Bronchus fibroblast of lung (primary cell): ENCODE measurements at places on chromosomes 11 and 22. TPM values are rescaled to one million over a fixed set of nuclear protein-coding genes. Genes with fewer than 3 reads are reported as not detected.

The TMPRSS4 gene
- total RNA-seq: not detected in 2 replicates

The RAD9A gene
- total RNA-seq: 8.6 and 9.6 TPM in 2 replicates

The IMMP1L gene
- 7.2 and 11.1 TPM in 2 replicates for total RNA-seq

The MTFP1 gene
- total RNA-seq: 27.1 and 27.5 TPM in 2 replicates

The C22orf39 gene
- 36.0 and 40.0 TPM in 2 replicates for total RNA-seq

The MAFF gene
- total RNA-seq: 15.0 and 16.1 TPM in 2 replicates

The SOX10 gene
- not detected in 2 replicates for total RNA-seq

The MADD gene
- total RNA-seq: 13.3 and 16.6 TPM in 2 replicates

The TUG1 gene
- total RNA-seq: 23.6 and 23.7 TPM in 2 replicates

The OR52E8 gene
- total RNA-seq: not detected in 2 replicates

The SLC6A5 gene
- not detected in 2 replicates for total RNA-seq

The LBHD1 gene
- 4.9 and 9.1 TPM in 2 replicates for total RNA-seq

The NLRX1 gene
- 13.5 and 15.1 TPM in 2 replicates for total RNA-seq

The GPR83 gene
- under 0.01 TPM in 1 of 2 replicates, not detected in the other for total RNA-seq
